ENCODE measurements at places on chromosomes 2 and 18.

GRCh38 chr18:47863041-47863440, 67.4 kb downstream of the SMAD2 start:
- DNase-seq: no peak

- DNase-seq: no peak
Observed at GRCh38 chr2:10171006-10171800, 48.7 kb downstream of the RRM2 start.

DNA sequence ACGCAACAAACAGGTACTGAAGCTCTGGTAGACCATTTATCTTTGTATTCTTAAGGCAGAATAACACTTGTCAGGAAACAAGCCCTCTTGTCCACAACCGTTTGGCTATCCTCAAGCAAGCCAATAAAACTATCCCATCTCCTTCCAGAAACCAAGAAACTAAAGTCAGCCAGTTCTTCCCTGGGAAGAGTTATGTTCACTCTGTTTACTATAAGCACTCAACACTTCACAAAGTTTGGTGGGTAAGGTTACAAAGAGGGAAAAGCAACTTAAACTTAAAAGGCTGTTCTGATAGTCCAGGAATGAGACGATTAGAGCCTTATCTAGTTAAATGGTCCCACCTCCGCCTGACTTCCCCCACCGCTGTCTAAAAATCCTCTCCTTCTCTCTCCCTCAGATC, 25.6 kb downstream of the LRP2 start:
- no peak for DNase-seq

DNA sequence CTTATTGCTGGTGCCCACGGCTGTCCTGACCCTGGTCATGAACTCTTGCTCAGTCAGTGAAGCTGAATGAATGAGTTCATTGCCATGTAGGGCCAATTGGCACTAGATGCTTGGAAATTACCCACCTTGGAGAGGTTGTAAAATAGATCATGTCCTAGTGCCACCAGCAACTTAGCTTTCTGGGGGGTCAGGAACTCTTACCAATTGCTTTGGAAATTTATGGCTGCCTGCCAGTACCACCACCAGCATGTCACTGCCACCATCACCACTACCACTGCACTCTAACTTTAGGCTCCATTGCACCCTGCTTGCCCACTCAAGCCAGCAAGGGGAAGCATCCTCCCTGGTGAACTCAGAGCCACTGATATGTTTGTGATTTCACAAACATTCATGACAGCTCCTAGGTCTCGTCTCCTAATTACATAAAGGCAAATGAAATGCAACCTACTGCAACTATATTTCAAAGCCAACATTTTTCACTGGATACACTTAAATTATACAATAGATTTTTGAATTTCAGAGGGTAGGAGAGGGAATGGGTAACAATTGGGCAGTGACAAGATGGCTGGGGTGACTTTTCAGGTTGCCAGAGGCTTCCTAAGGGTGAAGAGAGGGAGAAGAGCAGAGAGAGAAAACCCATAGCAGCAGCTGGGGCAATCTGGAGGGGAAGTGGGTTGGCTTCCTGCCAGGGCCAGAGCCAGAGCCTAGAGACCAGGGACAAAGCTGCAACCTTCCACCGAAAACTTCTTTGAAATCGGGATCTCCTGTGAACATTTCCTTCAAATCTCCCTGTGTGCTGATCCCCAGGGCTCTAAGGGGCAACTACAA, 3.5 kb upstream of the EMILIN1 start:
- peak; percentile 56 for DNase-seq

GRCh38 chr2:194128810-194129209, 1528.2 kb upstream of the SLC39A10 start:
- no peak for DNase-seq

DNA sequence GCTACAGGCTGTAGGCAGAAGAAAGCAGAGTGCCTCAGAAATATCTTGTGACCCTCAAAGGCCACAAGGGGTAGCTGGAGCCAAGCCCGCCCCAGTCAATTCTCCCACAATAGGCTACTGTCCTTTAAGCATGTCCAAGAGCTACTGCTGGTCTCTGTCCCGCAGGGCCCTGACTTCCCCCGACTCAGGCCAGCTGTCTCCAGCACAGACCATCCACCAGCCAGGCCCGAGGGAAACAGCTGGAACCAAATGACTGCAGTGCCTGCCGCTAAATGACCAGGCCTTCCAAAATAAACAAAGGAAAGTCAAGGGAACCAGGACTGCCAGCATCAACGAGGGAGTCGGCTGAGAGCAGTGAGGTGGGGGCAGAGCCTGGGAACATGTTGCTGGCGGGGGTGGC, 36.7 kb downstream of the MCFD2 start:
- no peak for DNase-seq

DNA sequence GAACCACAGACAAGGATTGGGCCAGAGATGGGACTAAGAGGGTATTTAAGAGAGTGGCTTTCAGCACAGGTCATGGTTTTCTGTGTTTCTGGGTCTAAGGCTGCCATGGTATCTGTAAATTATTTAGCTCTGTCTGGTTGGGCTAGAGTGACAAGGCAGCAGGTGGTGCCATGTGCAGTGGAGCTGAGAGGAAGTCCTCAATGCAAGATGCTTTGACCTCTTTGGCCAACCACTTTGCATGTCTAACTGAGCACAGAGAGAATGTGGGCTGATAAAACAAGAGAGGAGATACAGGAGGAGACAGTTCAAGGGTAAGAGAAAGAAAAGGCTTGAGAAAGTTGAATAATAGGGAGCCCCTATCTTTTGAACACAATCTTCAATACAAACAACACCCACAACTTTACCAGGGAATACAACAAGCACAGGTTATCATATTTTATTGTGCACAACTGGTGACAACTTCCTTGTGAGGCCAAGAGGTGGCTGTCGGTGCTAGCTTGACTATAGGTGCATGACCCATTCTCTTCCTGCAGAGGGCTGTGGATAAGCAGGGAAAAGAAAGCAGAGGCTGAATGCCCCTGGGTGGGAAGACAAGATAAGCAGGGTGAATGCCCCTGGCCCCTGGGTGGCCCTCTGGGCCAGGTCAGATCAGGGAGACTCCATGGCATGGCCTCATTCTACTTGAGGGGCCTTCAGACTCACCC, 12.3 kb downstream of the FLACC1 start:
- DNase-seq: no peak

DNA sequence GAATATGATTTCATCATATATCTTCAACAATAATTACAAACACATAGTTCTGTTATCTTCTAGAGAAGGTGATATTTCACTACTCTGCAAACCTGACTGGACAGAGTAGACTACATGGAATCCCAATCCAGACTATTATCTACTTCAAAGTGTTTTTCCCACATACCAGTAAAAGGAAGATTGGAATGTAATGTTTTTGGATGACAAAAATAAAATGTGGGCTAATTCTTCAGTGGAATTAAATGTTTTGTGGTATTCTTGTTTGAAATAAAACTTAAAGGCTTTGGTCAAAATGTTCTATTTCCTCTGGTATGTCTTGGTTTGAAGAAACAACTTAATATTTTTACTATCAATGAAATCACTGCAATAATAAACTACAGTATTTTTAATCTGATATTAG, 22.1 kb downstream of the COL5A2 start:
- DNase-seq: no peak

DNA sequence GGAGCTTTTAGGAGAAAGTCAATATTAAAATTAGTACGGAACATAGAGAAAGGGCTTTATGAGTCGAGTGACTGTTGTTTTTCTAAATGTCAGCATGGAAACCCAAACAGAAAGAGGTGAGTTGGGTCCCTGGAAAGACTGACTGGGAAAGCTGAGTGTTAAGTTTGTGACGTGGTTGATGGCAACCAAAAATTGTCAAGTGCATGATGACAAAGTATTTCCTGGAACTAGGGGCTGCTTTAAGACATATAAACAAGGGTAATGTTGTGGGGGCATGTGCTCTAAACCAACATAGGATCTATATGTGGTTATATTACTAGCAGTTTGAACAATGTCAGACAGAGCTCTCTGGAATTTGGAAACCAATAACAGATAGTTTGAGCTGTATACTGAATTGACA, 50.9 kb upstream of the GPD2 start:
- DNase-seq: no peak

- DNase-seq: no peak
Observed at GRCh38 chr18:11074889-11075288, 74.5 kb downstream of the PIEZO2 start.

- no peak for DNase-seq
Observed at GRCh38 chr2:45209302-45209701, 200.1 kb upstream of the SIX2 start.

GRCh38 chr2:231099918-231100317, 24.9 kb downstream of the HTR2B start:
- no peak for DNase-seq

DNA sequence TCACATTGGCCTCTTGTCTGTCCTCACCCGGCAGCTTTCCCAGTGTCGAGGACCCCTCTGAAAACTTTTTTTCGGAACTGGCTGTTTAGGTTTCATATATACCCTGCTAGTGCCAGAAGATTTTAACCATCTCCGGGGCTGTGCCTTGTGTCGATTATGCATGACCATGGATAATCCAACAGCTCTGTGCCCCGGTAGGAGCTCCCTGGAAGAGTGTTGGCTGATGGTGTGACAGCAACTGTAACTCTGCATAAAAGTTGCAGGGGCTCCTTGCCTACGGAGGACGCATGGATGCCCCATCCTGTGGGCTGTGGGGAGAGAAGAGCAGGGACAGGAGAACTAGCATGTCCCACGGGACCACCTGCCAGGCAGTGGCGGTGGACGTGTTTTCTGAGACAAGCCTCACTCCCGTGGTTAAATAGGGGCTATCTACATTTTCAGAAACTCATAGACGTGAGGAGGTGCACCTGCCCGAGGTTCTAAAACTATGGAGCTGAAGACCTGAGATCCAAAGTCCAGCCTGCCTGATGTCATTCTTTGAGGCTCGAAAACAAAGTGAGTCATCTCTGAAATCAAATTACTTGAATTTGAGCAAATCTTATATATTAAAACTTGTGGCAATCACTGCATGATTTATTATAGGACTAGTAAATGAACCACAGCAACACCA, 437.2 kb upstream of the HS6ST1 start:
- DNase-seq: no peak

GRCh38 chr2:61906186-61906470, 654 bp downstream of the COMMD1 start:
- no peak for DNase-seq

GRCh38 chr18:77061281-77061945, 71.2 kb downstream of the MBP start:
- DNase-seq: no peak

DNA sequence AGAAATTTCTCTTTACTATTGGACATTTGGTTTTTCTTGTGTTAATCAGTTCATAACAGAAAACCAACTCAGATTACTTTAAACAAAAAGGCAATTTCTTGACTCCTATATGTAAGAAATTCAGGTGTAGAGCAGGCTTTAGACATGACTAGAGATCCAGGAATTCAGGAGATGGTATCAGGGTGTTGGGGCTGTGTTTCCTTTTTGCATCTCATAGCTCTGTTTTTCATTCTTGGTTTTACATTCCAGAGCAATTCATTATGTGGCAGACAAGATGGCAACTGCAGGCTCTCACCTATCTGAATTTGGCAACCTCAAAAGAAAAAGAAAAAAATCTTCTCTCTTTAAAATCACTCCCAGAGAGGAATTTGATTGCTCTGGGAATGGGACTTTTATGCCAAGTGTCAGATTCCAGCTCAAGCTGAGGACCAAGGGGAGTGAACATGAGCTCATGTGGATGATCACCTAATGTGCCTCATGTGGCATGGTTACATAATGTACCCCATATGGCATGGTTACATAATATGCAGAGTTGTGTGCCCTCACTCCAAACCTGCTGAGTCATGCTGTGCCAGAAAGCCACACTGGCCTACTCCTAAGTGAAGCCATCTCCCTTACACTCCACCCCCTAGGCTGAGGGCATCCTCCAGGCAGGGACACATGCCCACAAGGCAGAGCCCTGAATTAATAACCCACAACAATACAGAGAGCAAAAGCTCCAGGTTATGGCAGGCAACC, 282.7 kb downstream of the MBD2 start:
- DNase-seq: no peak

GRCh38 chr2:217142649-217143266, 282.9 kb upstream of the TNP1 start:
- DNase-seq: peak; percentile 4

- no peak for DNase-seq
Observed at GRCh38 chr2:15539999-15540398, 21.1 kb downstream of the NBAS start.

GRCh38 chr2:73970141-73970803, 14.4 kb upstream of the TET3 start:
- no peak for DNase-seq

DNA sequence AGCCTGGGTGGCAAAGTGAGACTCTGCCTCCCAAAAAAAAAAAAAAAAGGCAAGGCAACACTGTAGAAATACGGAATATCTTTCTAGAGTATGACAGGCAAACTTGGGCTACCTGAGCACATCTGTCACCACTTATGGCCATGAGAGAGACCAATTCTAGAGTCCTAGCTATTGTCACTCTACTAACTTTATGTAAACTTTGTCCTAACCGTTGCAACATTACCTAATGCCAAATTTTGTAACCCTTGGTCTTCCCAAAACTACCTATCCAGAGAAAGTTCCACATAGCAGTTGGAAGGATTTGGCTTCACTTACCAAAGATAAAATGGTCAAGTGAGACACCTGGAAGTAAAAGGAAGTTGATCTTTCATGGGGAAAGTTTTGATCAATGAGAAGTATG, 26.6 kb upstream of the SCN7A start:
- no peak for DNase-seq

DNA sequence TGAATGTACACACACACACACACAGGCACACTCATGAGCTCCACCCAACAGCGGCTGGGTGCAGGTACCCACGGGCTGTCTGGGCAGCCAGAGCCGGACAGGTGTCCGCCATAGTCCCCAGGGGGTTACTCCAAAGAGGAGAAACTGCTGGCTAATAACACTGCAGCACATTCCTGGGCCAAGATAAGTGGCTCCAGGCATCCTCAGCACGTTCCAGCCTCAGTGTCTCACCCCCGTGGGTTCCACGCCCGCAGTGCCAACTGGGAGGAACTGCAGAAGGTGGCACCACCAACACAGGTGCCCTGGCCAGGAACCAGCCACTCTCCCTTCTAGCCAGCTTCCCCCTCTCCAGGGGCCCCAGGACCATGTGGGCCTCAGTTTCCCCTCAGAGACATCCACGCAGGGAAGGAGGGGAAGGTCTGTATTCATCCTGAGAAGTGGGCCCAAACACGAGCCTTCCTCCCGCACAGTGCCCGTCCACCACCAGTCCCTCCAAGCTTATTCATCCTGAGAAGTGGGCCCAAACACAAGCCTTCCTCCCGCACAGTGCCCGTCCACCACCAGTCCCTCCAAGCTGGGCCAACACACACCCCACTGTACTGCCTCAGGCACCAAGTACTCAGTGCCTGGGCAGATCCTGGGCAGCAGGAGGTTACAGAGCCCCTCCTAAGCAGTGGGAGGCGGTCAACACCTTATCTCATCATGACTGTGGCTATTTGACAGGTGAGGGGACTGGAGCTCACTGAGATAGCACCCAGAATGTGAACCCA, 47.6 kb downstream of the TNS1 start:
- DNase-seq: no peak

DNA sequence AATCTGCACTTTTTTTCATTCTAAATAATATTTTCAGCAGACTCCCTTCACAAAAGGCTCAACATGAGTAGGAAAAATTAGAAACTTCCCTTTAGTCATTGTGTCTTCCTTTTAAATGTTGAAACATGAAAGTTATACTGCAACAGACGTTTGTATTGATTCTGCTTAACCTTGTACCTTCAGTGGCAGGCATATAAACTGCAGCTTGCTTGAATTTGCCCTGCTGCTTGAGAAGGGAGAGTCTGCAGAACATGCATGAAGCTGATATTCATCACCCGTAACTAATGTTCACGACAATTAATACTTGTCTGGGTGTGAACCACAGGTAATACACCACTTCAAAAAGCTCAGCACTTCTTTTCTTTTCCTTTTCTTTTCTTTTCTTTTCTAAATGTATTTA, 294.7 kb upstream of the LRP1B start:
- DNase-seq: no peak

Data from inflammatory macrophage treated with lipopolysaccharide for 1 hour (primary cell).